ENCODE measurements at places on chromosomes 2 and 18.

GRCh38 chr2:65688141-65688886, 255.9 kb upstream of the SPRED2 start:
- no peak for DNase-seq

DNA sequence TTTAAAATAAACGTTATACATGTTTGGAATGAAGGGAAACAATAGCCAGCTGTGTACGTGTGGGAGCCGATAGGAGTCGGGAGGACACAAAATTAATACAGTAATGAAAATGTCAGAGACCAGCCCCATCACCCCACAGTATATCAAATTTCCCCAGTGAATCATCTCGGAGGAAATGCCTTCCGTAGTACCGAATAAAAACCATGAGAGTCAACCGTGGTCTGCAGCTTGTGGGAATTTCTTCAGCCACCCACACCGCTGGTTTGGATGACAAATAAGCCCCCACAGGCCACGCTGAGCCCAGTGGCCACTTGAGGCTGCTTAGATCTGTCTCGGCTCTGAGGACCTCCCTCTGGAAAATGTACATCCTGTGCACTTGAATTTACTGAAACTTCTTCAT, 133.7 kb downstream of the COL6A3 start:
- no peak for DNase-seq

- DNase-seq, result no peak
Measured at GRCh38 chr2:221724631-221725203, 152.6 kb upstream of the EPHA4 start.

DNA sequence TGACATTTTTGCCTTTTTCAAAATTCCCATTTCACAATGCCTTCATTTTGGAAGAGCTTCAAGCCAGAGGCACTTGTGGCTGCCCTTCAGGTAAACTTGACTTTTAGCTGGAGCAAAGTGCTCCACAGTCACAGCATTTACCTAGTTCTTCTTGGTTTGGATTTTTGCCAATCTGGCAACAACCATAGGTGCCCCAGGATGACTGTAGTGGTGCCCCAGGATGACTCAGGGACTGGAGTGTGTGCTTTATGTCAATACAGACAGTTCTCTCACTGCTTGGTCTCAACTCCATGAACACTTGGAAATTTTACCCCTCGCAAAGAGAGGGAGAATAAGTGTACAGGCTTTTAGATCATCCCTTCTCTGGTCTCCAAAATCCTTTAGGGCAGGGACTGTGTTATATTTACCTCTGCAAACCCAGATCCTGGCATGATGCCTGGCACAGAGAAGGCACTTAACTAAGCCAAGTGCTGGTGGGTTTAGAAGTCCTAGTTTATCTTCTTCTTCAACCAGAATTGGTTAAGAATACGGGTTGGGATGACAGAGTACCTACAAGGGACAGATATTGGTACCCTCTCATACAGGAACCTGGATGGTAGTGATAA, 15.3 kb upstream of the PTPN4 start:
- DNase-seq, result peak; percentile 55

GRCh38 chr2:69298862-69299261, 88.2 kb downstream of the GFPT1 start:
- DNase-seq, result peak; percentile 52

DNA sequence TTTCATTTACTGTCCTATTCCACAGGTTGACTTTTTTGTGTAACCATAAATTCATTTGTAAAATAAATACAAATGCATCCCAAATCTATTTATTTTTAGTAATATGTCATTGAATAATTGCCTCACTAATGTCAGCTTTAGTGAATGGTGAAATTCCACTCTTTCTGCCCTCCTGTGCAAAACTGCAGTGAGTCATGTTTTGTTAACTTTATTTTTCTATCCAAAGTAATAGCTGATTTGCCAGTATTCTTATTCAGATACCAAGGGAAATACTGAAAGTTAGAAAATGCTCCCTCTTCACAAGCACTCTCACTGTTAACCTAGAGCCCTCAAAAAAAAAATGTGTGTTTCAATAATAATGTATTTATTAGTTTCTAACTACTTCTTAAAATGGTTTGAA, 322.8 kb downstream of the RIT2 start:
- no peak for DNase-seq

DNA sequence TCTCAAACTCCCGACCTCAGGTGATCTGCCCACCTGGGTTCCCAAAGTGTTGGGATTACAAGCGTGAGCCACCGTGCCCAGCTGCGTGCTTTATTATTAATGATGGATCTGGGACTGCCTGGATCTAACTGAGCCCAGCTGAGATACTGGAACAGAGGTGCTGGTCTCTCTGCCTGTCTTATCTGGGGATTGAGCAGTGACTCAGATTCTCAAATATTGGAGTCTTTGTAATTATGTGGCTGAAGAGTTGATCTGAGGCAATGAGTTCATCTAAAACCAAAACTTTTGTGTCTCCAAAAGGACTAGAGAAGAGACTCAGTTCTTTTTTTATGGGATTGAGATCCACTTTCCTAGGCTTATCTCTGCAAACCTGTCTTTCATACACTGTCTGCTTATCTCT, 16.3 kb downstream of the PLEKHB2 start:
- no peak for DNase-seq

- DNase-seq, result peak; percentile 60
Measured at GRCh38 chr18:42412896-42413295, 457.9 kb downstream of the PIK3C3 start.

DNA sequence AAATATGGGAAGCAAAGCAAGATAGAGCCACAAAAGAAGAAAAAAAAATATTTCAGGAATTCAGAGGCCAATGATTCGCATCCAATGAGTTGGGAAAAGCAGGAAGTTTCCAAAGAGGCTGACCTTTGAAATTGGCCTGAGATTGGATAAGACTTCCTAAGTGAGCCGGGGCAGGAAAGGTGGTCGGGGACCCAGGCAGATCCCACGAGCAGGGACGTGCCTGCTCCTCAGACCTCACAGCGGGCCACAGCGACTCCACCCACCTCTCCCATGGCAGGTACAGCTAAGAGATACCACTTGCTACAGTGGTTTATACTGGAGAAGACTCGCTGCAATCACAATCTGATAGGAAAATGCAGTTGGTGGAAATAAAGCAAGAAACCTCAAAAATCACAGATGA, 102.8 kb upstream of the SALL3 start:
- no peak for DNase-seq

DNA sequence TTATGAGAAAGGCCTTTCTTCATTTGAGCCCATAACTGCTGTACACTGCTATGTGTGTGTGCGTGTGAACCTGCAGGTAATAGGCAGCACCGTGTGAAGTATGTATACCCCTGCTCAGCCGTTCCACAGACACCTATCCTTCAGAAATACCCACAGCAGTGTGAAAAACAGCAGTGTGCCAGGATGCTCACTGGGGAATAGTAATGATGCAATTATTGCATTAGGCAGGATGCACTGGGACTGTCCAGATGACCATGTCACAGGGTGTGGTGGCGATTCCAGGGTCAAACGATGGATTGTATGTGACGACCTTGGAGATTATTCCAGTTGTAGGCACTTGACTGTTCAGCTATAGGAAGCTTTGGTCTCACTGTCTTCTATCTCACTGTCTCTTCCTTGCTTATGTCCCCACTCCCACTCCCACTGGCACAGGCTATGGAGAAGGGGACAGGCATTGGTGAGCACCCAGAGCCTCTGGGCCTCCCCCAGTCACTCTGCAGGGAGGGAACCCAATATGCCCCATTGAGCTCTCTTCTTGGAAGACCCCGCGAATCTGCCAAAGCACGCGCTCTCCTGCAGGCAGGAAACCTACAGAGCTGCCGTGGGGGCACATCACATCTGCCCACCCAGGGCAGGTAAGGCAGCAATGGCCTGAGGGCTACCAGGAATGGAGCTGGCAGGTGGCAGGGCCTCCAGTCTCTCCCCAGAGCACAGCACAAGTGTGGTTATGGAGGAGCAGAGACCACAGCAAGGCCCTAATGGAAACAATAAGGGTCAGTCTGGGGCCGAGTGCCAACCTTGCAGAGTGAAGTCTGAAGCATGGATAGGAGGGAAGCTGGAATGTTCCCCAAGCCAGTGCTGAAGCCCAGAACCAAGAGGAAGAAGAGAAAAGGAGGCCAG, 518.9 kb upstream of the RAB6C start:
- DNase-seq, result no peak

All from ACHN (cell line).